Activated CD4-positive, alpha-beta T cell treated with anti-CD3 and anti-CD28 coated beads for 1 hour (primary cell): ENCODE measurements at places on chromosomes 11 and 22.

GRCh38 chr11:116330439-116331185 lies 442.2 kb downstream of the BUD13 start:
- no peak for DNase-seq

DNA sequence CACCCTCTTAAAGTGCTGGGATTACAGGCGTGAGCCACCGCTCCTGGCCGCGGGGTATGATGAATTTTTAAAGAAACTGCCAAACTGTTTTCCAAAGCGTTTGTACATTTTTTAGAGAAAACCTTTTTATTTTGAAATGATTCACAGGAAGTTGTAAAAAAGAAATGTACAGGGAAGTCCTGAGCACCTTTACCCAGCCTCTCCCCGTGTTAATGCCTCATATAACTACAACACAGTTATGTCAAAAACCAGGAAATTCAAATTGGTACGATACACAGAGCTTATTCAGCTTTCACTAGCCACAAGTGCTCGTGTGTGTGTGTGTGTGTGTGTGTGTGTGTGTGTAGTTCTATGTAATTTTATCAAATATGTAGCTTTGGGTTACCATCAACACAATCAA lies 7.0 kb upstream of the FAM118A start:
- no peak for DNase-seq

GRCh38 chr11:85627332-85627997 lies at the start of gene DLG2:
DLG2 (minus strand) TSS chr11:85627344.
- DNase-seq = no peak

DNA sequence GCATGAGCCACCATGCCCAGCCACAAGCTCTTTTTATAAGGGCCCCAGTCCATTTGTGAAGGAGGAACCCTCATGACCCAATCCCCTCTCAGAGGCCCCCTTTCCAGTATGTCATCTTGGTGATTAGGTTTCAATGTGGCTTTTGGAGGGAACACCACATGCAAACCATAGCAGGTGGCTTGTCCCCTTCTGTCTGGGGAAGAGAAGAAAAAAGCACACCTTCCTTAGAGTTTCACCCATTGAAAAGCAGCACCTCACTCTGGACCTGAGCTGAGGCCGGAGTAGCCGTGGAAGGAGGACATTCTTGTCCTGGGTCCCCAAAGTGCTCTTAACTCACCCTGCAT lies 25.4 kb downstream of the NEAT1 start:
- no peak for DNase-seq

GRCh38 chr11:117828611-117829368 lies 4.2 kb upstream of the FXYD2 start:
- peak; percentile 84 for DNase-seq

- DNase-seq = no peak
Measured at GRCh38 chr11:9861860-9862725, 198.2 kb downstream of the SWAP70 start.

DNA sequence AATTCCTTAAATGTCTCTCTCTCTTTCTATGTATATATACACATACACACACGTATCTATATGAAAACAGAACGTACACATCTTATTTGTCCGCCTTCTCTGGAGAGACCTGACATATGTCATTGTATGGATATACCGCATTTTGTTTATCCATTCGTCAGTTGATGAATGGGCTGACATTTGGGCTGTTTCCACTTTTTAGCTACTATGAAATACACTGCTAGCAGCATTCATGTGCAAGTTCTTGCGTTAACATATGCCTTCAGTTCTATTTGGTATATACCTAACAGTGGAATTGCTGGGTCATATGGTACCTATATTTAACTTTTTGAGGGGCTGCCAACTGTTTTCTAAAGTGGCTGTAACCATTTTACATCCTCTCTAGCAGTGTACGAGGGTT lies 18.0 kb upstream of the DNAJB13 start:
- no peak for DNase-seq

DNA sequence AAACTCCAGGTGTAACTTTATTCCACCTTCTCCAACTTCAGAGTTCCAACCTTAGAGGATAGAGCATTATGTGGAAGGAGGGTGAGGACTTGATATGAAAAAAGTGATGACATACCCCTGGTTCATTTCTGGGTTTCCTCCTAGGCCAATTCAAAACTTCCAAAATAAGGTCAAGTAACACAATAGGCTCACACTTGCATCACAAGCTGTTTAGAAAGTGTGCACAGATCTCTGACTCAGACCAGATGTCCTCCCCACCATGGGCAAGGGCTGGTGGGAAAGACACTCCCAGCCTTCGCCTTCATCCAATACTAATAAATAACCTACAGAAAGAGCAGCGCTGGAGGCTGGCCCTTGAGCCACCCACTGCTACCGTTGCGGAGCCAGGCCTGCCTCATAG lies 5.8 kb upstream of the BUD13 start:
- no peak for DNase-seq

DNA sequence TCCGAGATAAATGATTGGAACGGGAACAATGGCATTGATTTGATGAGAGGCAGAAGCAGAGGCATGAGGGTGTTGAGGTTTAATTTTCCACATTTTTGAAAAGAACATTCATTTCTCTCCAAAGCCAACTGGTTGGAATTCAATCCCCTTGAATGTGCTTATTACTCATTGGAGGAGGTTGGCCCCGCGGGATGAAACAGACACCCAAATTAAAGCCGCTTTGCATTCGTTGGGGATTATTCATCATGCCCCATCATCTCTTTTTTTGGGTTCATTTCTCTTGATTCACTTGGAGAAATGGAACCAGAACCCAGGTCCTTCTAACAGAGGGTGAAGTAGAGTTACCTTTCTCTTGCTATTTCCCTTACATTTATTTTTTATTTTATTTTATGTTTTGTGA lies 47.6 kb upstream of the PARVG start:
- DNase-seq = no peak

DNA sequence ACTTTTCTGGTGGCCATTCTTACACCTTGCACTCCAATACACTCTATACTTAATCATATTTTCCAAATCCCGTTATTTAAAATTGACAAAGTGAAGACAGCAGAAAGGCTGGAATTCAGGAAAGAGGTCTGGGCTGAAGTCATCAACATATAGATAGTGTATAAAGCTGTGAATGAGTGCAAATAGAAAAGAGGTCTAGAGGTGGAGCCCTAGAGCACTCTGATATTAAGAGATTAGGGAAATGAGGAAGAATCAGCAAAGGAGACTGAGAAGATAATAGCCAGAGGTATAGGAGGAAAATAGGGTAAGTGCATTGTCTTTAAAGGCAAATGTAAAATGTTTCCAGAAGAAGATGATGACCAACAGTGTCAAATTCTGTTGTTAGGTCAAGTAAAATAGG lies 7.9 kb downstream of the CTR9 start:
- no peak for DNase-seq

DNA sequence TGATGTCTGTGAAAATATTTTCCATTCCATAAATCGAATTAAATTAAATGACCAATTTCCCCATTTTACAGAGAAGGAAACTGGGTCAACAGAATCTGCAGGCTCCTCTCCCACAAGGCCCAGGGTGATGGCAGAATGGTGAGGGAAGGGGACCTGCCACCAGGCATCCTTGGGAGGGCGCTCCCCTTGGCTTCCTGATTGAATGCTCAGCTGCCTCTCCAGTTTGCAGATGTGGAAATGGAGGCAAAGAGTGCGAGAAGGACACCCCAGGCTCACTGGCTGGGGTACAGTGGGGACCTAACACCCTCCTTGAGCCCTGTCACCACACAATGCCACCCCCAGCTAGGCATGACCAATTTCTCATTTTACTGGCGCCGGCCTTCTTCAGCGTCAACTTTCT lies 28.5 kb upstream of the CSNK1E start:
- no peak for DNase-seq

DNA sequence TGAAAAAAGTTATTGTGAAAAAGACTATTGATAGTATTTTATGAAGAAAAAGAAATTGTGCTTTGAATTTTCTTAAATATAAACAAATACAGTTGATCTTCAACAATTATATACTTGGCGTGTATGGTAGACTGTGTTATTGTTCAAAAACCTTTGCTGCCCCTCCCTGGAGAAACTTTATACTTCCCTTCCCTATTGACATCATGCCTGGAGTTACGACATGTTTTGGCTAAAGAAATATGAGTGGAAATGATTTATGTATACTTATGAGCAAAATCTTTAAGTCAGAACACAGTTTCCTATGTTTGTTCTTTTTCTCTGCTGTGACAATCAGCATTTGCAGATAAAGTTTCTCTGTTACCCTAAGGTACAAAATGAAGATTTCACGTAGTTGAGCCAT lies 243.8 kb downstream of the TMEM135 start:
- no peak for DNase-seq

DNA sequence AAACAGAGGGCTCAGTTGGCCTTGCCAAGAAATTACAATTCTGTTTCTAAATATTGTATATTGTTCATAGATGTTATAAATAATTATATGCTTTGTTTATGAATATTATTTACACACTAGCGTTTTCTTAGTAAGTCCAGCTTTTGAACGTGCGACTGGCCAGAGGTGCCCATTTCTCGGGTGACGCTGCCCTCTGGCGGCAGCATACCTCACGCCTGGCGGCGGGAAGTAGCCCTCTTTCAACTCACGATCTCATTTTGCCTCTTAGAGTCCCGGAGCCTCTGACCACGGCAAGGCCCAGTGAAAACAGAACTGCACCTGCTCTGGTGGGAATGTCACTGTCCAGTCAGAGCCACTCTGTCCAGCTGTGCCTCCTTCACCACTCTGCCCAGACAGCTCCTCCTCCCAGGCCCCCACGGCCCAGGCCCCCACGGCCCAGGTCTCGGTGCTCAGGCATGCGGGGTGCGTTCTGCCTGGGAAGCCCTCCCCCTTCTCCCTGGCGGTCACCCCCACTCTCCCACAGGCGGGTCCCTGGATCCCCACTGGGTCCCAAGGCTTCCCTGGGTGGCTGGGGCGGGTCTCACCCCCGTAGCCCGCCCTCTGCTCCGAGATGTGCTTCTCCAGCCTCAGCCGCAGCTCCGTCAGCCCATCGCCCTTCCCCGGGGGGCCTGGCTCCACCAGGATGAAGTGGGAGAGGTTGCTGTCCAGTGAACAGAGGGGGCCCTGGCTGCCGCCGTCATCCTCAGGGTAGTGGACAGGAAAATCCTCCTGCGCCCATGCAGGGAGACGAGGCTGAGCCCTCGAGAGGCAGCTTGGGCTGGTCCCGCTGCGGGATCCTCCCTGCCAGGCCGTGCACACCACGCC lies 19.3 kb downstream of the TSSC4 start:
- peak; percentile 34 for DNase-seq

GRCh38 chr11:45593992-45594391 lies 71.4 kb downstream of the CHST1 start:
- DNase-seq = no peak

DNA sequence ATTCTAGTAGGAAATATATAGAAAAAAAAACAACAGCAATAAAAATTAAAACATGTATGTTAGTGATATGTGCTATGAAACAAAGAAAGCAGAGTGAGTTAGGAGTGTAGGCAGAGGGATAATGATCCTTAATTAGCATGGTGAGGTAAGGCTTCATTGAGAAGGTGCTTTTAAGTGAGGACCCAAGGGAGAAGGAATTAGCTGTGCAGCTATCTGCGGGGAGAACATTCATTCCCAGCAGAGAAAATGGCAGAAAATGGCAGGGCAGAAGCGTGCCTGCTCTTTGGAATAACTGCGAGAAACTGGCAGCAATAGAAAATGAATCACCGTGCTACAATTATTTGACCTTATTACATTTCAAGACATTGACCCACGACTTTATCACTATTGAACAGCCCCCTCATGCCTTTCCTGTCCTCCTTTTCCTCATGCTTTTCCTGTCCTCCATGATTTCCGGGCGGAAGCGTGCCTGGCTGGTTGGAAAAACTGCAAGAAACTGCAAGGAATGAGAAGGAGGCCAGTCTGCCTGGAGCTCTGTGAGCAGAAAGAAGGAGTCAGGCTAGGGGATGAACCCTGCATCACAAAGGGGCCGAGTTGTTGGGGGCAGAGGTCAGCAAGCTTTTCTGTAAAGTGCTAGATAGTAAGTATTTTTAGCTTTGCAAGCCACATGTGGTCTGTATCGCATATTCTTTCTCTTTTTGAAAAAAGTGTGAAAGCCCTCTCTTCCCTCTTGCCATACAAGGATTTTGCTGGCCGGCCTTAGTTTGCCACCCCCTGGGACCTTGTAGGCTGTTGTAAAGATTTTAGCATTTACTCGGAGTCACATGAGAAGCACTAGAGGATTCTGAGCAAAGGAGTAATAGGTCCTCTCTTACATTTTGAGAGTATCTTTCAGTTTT lies 37.1 kb upstream of the SWAP70 start:
- DNase-seq = no peak

DNA sequence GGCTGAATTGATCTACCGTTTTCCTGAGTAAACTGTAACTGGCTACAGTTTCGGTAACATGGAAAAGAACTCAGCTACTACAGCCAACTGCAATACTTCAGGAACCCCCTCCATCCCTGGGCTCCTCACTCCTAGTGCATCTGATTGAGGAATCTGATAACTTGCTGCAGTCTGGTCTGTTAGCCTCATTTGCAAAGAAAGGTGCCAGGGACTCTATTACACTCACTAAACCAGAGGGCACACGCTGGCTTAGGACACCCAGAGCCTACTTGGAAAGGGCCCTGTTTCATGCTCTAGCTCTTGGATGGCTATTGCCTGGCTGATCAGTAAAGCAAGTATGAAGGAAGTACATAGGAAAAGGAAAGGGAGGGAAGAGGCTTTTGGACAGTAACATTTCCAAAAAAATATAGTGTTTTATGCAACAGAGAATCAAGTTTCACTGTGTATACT lies 22.3 kb downstream of the APOL5 start:
- no peak for DNase-seq

DNA sequence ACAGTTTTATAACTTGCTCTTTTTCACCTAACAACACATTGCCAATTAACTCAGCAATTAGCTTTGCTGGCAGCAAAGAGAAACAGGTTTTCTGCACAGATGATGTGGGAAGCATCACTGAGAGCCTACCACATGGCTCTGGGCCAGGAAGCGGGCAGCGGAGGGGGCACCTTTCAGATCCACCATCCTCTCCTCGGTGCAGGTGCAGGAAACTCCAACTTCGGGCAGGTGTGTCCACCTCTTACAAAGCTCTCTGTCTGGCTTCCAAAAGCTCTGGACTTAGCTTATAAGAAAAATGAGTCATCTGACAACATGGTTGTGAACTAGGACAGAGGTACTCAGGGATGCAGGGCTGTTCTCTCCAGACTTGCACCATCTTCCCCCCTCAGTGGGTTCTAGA lies 77.0 kb downstream of the RPS6KA4 start:
- no peak for DNase-seq

GRCh38 chr11:79762279-79762921 lies 321.6 kb upstream of the TENM4 start:
- DNase-seq = no peak

GRCh38 chr22:21025763-21026755 lies 6.3 kb downstream of the SLC7A4 start:
- DNase-seq = no peak

DNA sequence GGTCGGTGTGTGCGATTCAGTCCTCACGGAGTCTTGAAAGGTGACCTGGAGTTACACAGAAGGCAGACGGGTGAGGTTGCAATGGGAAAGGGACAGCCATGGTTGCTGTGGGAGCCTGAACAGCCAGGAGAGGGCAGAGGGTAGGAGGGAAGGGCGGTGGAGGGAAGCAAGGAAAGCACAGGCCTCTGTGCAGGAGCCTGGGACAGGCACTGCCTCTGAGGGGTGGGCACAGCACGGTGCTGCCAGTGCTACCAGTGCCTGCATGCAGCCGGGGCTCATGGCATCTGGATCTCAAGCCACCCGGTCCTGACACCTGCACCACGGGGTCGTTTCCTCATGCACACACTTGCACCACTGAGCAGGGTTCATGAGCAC lies 401.0 kb downstream of the TBC1D22A start:
- no peak for DNase-seq
